ENCODE measurements at places on chromosomes 3 and 15.

DNA sequence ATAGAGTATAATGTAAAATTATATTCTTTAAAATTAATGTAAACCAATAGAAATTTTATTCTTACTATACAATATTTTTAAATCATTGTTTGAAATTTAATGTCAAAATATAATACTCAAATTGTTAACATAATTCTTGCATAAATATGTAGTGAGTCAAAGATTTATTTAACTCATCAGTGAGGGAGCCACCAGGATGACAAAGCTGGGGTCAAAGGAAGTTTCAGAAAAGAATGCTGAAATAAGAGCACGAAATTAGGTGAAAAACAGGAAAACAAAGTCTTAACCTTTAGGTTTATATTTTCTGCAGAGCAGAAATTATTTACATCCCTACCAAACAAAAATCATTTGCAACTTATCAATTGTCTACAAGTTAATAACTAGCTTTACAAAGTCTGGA is 74.1 kb downstream of the DIPK2A start:
- DNase-seq: no peak

GRCh38 chr3:46888705-46889104 is 11.2 kb downstream of the PTH1R start:
- no peak for DNase-seq

DNA sequence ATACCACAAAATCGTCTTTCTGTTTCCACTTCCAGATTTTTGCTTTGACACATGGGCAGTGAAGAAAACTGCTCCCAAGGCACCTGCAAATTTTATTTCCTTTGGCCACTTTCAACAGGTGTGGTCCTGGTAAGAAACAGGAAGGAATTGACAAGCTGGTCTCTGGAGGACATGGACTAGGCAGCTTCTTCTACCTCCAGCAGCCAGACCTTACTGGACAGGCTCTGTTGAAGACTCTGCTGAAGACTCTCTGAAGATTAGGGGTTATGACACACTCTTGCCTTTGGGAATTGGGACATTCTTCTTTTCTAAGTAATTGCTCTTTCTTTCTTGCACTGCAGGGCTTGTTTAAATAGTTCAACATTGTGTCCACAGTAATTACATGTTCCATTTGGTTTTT is 147.7 kb upstream of the DCBLD2 start:
- no peak for DNase-seq

DNA sequence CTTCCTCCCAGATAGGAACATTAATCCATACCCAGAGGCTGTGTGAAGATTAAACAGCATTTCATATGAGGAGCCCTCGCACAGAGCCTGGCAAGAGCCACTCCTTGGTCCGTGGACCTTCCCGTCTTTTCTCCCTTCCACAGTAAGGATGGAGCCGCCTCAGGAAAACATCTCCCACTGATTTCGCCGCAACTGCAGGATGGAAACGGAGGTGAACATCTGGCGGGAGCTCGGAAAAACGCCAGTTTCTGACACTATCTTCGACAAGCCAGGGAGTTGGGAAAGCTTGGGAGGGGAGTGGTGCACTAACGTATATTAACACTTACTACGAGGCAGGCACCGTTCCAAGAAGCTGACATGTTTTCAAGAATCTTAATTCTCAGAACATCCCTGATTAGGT is 157.9 kb downstream of the XXYLT1 start:
- DNase-seq: no peak

DNA sequence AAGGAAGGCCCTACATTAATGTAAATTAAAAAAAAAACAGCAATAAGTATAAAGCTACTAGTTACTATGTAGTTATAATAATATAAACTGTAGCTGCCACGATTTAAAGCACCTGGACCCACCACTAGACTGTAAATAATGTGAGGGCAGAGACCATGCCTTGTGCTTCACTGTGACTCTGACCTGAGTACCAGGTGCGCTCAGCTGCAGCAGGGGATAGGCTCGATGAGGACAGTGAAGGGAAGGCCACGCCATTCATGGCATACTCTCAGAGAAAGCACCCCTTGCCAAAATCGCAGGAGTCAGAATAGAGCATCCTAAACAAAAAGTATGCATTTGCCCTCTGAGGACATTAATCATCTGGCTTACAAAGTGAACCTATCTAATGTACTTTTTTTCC is 5.1 kb downstream of the FSTL1 start:
- DNase-seq: no peak

DNA sequence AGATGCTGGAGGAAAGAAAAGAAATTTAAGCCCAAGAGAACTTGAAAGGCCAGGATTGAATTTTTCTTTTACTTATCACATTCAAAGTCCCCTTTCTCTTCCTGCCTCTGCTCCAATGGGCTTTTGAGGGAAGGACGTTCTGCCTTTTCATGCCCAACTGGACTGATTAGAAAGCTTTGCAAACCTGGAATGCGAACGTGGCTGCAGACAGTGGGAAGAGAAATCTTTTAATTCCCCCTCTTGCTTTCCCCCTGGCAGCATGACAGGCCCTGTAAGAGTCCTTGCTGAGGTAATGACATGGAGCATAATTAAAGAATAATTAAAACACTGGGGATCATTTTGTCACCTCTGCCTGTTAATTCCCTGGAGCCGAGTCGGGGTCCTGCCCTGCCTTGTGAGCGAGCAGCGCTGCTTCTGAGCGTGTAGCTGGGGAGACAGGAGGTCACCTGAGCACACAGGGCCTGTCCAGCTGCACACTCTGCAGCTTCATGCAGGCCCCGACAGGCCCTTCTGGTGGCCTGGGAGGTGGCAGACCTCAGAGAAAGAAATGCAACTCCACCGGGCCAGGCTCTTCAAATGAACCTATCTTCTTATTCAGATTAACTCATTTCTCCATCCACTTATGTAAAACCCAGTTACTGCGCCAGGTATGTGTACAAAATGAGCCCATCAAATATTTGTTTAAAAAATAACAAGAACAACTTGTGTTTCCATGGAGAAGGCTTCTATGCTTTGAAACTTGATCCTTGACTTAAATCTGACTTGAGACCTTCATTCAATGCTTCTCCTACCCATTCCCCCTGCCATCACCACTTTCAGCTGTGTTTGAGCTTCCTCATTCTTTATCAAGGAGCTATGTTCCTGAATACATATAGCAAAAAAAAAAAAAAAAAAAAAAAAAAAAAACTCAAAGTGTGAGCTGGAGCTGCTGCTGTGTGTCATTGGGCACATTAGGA is 628.2 kb upstream of the CFAP20DC start:
- DNase-seq: no peak

DNA sequence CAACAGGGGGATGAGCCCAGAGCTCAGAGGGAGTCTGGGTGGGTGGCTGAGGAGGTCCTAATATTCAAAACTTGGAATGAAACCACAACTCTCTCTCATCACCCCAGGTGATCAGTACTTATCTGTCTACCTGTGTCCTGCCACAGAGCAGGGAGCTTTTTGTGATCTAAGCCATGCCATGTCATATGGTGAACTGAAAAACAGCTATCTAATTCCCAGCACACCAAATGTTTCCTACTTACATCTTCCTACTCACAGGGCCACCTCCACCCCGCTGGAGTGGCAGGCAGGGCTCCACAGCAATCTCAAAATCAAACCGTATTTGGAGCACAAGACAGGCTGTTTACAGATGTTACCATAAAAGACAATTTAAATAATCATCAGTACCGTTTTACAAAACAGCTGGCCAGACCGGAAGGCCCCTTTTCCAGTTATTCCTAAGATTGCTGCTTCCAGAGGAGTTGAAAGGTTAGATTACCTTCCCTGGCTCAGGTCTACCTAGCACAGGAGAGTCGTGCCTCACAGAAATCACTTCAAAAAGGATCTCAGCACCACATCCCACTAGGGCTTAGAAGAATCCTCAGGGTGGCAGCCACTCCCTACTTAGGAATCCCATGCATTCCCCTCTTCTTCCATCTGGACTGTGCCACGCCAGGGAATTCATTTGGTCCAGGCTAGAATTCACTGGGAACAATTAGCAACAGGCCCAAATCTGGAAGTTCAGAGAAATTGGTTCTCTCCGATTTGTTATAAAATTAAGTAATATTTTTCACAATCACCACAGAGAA is 226.6 kb upstream of the IL12A start:
- no peak for DNase-seq

DNA sequence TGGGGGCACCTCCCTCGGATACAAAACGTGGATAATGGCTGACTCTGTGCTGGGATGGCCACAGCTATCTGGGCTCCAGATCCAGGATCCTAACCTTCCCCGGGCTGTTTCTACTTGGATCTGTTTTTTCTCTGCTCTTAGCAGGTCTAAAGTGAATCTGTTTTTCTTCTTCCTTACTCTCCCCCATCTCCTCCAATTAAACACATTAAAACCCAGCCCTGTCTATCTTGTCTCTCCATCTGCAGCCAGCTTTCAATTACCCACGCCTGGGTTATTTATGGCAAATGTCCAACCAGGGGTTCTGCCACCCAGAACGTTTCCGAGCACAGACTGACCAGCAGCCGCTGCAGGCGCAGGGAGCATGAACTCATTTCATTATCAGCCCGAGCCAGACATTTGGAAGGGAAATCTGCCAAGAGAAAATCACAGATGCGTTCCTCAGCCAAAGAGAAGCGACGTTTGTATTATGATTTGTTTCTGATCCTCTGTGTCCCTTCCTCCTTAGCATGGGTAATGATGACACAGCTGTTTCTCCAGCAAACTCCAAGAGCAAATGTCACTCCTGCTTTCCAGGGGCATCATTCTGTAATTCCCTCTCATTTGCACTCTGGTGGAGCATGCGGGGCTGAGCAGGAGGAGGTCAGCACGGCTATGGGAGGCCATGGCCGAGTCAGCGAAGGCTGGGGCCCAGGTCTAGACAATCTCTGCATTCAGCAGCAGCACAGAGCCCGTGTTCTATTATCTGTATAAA is 42.0 kb downstream of the UMPS start:
- DNase-seq: no peak

DNA sequence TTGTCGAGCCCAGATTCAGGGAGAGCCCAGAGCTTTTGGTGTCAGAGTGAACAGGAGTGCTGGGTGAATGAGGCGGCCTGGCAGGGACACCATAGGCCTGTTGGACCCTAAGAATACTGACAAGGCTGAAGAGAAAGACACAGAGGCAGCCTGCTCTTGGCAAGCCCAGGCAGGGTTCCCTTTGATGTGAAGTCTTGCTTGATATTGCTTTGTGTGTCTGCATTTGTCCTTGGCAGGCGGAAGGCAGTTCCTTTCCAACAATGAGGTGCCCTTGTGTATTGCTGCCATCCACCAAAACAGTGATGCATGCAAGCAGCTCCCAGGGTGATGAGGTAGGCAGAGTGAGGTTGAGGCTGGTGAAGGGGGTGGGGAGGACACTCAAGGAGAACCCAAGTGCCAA is 152.7 kb upstream of the TSC22D2 start:
- DNase-seq: no peak
